Adrenal gland (tissue), 19 donors: ENCODE measurements at places on chromosomes 1 and 21.

- DNase-seq = peak; percentile 31
These were observed 617.3 kb downstream of the MATN1 start for GRCh38 chr1:30106125-30106524.

DNA sequence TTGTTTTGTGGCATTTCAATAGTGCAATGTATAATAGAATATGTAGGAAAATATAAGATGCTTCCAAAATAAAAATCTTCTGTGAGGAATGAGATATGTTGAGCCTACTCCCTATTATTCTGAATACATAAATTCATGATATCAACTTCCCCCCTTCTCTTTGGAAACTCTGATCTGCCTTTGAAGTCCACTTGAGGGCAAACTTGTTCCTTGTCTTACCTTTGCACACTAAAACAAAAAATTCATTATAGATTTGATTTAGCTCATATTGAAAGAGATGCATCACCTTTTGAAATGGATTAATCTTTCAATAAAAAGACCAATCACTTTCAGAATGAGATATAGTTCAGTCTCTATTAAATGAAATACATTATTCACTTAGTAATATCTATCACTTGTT lies 580.7 kb upstream of the ADGRL4 start:
- DNase-seq = no peak

- DNase-seq = no peak
These were observed 4.8 kb downstream of the PHACTR4 start for GRCh38 chr1:28374297-28374696.

- DNase-seq = no peak
These were observed 7.7 kb downstream of the KRTAP19-8 start for GRCh38 chr21:31030367-31031106.

DNA sequence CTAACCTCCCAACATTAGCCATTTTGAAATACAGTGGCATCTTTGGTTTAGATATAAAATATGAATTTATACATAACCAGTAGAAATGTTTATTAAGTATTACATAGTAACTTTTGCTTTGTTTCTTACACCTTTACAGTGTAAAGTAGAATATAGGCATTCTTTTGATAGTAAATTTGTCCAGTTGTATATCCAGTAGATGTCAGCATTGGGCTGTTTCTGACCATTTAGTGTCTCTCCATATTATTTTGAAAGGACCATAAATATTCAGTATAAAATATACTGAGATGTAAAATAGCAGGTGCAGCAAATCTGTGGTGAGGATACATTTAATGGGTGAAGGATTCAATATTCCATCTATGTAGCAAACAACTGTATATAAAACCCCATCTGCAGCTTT lies 115.8 kb upstream of the ZRANB2 start:
- DNase-seq = no peak

GRCh38 chr1:215567491-215568298 lies 591 bp downstream of the KCTD3 start:
- DNase-seq = peak; percentile 57

GRCh38 chr1:36866169-36866814 lies 168.0 kb downstream of the GRIK3 start:
- no peak for DNase-seq

DNA sequence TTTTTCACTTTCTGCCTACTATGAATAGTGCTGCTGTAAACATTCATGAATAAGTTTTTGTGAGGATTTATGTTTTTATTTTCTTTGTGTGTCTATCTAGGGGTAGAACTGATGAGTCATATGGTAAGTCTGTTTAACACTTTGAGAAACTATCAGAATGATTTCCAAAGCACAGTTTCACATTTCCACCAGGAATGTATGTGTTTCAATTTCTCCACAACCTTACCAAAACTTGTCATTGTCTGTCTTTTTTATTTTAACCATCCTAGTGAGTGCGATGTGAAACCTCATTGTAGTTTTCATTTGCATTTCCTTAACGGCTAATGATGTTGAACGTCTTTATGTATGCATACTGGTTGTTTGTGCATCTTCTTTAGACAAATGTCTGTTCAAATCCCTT lies 23.5 kb downstream of the RNASEL start:
- DNase-seq = no peak

GRCh38 chr1:103267266-103267665 lies 158.9 kb upstream of the COL11A1 start:
- DNase-seq = no peak

- no peak for DNase-seq
These were observed 88.9 kb downstream of the CD58 start for GRCh38 chr1:116481934-116482333.

DNA sequence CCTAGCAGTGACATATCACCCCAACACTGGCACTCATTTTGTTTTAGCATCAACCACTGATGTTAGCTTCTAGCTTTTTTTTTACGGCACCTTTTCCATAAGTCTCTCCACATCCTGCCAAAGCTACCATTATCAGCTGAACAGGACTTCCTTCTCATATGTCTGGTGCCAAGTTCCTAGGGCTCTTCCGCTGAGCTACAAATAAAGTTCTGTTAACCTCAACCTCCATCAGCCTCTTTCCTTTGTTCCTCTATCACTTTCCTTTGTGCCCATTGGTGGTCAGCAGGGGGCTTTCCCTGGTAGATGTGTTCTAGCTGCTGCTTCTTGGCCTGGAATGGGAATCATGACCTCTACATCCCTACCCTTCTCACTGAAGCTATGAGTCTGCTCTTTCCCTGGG lies 163.8 kb downstream of the FAF1 start:
- no peak for DNase-seq

- no peak for DNase-seq
These were observed 32.6 kb upstream of the LEPR start for GRCh38 chr1:65387821-65388220.

DNA sequence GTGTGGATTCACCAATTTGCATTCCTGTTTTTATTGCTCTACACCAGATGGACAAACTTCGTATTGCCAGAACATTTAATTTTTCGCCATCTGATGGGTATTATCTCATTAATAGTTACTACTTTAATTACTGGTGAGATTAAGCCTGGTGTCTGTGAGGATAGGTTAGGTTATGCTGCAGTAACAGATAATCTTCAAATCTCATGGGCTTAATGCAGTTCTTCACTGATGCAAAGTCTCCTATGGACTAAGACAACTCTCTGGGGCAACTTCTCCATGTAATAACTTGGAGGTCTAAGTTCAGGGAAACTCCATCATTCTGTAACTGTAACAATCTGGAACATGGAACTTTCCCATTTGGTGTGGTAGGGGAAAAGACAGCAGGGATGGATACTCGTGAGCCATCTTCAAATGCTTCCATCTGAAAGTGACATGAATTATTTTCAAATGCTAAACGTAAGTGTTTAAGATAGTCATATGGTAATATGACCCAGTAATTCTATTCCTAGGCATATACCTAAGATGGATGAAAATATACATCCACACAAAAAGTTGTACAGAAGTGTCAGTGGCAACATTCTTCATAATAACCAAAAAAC lies 111.6 kb downstream of the LEPR start:
- no peak for DNase-seq

DNA sequence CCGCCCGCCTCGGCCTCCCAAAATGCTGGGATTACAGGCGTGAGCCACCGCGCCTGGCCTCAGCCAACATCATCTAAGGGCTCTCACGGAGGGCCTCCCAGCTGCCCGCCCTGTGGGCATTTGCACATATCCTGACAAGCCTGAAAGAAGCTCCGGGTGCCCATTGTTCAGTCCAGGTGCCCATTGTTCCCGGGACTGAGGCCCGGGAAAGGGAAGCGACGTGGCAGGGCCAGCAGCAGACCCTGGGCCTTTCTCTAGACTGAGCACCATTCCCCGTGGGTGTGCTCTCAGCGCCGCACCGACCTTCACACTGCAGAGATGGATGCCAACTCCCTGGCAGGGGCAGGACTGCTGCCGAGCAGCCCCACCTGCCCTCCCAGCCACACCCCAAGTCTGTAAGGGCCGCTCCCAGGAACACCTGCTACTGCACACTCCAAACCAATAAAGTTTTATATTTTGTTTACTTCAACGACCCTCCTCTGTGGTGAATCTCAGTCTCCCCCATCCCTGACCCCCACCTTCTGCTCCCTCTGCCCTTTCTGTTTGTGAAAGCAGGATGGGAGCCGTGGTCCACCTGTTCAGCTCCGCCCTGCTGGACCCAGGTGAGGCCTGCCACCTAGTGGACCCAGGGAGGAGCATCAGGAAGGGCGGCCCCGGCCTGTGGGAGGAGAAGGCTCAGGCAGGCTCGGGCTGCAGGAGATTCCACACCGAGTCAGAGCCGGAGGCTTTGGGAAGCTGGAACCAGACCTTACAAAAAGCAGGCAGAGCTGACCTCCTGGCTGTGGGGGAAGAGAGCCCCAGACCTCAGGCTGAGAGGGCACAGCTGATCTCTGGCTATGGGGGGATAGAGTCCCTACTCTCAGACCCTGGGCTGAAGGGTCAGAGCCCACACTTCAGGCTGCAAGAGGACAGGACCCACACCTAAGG lies 1.1 kb upstream of the TMEM82 start:
- DNase-seq = peak; percentile 88

GRCh38 chr1:7408771-7409150 lies 362.3 kb upstream of the VAMP3 start:
- DNase-seq = peak; percentile 9

GRCh38 chr21:25983745-25984144 lies 186.8 kb downstream of the APP start:
- DNase-seq = no peak

DNA sequence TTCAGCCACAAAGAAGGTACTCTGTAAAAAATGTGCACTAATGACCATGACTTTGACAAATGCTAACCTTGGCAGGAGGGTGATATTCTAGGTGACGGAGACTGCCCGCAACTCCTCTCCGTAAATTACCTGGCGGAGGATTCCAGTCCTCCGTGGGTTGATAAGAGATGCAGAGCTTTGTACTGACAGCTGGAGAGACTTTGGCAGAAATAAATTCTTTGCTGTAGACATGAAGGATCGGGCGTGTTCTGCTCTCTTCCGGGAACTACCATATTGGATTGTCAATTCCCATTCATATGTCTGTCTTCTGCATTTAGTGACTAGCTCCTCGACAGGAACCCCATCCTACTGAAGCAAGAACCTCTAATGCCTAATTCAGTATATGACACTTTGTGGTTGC lies 158.3 kb upstream of the KAZN start:
- no peak for DNase-seq

DNA sequence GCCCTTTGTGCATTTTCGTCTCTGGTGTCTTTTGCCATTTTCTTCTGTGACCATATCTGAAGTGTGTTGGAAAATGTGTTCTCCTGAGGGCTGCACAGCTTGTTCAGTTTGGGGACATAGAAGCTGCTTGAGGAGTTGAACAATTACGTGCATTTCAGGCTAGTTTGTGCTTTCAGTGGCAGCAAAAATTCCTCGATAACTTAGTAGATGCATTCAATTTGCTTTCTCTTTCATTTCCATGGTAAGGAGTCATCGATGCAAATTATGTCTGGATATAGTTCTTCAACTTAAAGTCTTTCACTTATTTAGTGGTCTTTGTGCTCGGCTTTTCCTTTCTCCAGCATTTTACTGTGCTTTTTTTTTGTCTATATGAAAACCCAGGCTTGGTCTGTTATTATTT lies 441.5 kb downstream of the PLA2G4A start:
- no peak for DNase-seq
